ENCODE measurements at places on chromosomes 16 and 17.

GRCh38 chr17:75396796-75397195 lies 8.7 kb downstream of the GRB2 start:
- DNase-seq, result no peak

GRCh38 chr17:31272236-31272635 lies 24.8 kb downstream of the OMG start:
- DNase-seq, result no peak

- no peak for DNase-seq
Measured at GRCh38 chr16:66712512-66712911, 16.0 kb upstream of the CMTM4 start.

- DNase-seq, result no peak
Measured at GRCh38 chr16:82639263-82639662, 12.5 kb downstream of the CDH13 start.

GRCh38 chr17:3879186-3879585 lies 13.7 kb downstream of the CAMKK1 start:
- no peak for DNase-seq

DNA sequence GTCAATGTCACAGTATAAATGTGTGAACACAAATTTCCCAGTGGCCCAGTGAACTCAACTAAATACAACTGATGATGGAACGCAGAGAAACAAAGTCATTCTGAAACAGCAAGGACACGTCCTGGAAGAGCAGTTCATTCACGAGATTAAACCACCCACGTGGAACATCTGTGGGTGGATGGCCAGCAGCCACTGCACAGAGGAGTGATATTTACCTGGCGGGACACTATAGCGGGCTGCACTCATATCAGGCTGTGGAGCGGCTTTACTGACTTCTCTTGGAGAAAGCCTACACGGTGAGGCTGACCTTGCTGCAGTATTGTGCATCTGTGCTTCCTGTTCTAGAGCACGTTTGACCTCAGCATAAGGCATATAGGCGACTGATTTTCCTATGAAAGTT lies 87.3 kb downstream of the TTC19 start:
- no peak for DNase-seq

DNA sequence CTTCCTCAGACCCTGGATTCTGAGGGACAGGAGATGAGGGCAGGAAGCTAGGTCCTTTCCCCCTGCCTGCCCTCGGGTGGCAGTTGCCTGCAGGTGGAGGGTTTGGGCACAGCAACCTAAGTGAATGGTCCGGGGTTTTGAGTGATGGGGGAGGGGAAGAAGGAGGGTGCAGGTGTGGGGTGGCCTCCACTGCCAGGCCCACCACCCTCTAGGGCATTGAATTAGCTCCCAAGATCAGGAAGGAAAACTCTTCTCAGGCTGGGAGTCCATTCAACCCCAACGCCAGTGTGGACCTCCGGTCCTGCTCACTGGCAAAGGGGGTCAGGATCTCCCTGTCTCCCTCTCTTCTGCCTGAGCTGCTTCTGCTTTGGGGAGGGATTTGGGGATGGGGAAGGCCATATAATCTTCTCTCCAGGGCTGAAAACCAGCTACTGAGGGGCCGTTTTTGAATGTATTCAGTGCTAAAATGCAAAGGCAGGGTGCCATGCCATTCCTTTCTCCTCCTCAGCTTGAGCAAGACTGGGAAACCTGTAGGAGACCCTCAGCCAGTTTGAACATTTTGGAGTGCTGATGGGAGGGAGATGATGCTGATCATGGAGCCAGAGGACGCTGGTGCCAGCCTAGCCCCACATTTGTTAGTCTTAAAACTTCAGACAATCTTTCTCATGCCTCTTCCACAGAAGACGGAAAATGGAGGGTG lies 18.8 kb downstream of the GRB7 start:
- no peak for DNase-seq

- no peak for DNase-seq
Measured at GRCh38 chr16:57637424-57637823, 9.0 kb downstream of the ADGRG1 start.

- no peak for DNase-seq
Measured at GRCh38 chr17:72938482-72938881, 154.0 kb downstream of the SLC39A11 start.

DNA sequence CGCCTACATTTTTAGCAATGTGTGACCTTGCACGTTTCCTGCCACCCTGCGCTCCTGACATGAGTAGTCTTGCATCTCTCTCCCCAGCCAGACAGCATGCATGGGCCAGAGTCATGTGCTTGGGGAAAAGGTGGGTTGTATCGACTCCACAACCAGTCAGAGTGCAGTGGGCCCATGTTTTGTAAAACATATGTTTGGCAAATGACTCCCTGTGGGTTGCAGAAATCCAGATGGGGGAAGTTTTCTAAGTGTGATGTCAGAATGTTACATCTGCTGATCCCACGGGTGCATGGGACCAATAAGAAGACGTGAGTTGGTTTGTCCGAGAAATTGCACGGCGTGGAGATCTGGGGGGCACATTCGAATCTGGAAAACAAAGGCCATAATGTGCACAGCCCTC lies 147.1 kb downstream of the FOXL1 start:
- DNase-seq, result no peak

- no peak for DNase-seq
Measured at GRCh38 chr17:6940186-6940649, 55.6 kb upstream of the ALOX12 start.

DNA sequence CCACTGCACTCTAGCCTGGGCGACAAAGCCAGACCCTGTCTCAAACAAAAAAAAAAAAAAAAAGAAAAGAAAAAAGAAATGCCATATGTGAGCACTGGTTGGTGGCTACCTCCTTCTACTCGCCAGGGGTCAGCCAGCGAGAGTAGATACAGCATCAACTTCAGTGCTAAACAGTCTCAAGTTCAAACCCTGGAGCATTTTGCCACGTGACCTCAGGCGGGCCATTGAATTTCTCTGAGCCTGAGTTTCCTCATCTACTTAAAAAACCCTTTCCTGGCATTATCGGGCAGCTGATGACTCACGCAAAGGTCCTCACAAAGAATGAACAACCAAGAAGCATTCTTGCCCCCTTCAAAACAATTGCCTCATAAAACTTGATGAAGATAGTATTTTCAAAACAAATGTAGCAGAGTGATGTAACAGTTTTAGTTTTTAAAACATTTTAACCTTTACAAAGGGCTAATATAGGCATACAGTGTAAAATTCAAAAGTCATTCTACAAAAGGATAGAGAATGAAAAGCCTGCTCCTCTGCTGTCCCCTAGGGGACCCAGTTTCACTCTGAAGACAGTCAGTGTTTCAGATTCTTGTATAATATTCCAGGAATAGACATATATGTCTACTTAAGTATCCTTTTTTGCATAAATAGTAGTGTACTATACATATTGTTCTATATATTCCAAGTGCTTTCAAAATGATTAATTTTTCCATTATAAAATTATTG lies 28.4 kb downstream of the DNAH2 start:
- DNase-seq, result no peak

DNA sequence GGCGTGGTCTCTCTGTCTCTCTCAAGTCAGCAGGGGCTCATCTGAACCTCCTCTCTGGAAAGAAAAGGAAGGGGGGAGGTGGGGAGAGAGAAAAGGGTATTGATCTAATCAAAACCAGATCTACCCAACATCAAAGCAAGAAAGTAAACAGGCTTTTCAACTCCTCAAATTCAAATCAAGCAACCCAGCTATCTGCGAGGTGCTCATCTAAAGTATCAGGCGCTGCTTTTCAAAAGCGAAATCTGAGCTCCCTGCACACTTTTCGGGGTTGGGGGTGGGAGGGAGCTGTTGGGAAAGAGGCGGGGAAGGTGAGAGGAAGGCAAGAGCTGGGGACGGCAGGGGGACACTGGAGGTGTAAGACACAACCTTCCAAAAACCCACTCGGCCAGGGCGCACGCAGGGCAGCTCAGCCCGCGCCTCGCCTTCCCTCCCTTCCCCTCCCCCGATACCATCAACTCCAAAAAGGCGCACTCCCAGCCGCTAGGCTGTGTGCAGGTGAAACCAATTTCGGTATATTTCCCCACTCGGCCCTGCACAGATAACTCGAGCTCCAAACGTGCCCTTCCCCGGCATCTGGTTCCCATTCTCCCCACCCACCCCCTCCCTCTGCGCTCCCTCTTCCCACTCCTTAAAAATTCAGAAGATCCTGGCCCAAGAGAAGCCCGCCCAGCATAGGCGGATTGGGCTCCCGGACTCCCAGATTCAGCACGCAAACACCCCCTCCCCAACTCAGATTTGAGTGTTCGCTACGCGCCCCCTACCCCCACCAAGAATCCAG lies 2.6 kb downstream of the AXIN2 start:
- no peak for DNase-seq

GRCh38 chr17:63998721-63999679 lies 849 bp downstream of the PRR29 start:
- DNase-seq, result peak; percentile 48

GRCh38 chr17:7704601-7705268 lies at the start of gene EFNB3:
EFNB3 (plus strand) TSS chr17:7705202; CDS start chr17:7705599, 397 bp downstream.
- no peak for DNase-seq

DNA sequence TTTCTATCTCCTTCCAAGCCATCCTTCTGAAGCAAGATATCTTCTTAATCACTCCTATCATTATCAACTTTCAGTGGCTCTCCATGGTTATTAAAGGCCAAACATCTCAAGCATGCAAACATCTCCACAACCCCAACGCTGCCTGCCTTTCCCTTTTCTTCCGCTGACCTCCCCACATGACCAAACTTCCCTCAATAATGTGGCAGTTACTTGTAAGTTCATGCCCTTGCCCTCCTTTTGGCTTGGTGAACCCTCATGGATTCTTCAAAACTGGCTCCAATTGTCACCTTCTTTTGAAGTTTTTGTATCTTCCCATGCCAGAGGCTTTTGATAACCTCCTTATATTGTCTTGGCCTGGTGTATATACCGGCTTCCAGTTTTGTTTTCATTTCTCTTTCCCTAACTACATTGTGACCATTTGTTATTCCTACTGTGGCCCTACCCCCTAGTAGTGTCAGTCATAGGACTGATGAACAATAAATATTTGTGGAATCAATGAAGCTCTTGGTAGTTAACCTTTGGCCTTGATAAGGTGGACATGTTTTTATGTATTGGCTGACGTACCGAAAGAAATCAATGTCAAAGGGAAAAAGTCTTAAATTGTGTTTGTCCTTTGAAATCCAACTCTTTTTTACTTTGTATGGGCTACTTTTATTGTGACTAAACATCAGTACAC lies 19.9 kb upstream of the SMIM36 start:
- no peak for DNase-seq

GRCh38 chr16:5905935-5906334 lies 808.3 kb upstream of the EEF2KMT start:
- no peak for DNase-seq

GRCh38 chr17:13584701-13585080 lies 17.0 kb downstream of the HS3ST3A1 start:
- DNase-seq, result no peak

DNA sequence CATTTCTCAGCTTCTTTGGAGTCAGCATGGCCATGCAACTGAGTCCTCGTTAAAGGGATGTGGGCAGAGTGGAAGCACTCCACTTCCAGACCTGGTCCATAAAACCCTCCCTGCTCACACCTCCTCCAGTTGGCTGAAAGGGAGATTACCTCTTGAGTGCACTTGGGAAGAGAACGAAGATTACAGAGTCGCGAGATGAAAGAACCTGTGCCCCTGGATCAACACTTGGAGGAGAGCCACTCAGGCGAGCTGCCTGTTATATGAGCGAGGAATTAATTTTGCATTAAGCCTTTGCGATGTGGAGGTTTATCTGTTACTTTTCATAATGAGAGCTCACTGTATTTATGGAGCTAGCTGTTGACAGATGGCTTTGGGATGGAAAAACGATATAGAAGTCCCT lies 147.9 kb downstream of the MAF start:
- DNase-seq, result no peak

GRCh38 chr16:70437582-70438557 lies 1.0 kb downstream of the ST3GAL2 start:
- no peak for DNase-seq

DNA sequence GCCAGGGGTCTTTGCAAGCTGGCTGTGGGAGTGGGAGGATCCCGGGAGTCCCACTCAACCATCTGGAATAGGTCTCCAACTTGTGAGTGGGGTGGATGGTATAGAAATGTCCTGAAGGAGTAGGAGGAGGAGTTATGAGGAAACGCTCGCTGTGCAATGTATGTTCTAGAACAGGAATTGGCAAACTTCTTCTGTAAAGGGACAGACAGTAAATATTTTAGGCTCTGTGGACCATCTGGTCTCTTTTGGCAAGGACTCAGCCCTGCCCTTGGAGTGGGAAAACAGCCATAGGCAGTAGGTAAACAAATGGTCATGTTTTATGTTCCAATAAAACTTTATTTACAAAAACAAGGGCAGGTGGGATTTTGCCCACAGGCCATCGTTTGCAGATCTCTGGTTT lies 149.2 kb downstream of the NPIPB5 start:
- no peak for DNase-seq

DNA sequence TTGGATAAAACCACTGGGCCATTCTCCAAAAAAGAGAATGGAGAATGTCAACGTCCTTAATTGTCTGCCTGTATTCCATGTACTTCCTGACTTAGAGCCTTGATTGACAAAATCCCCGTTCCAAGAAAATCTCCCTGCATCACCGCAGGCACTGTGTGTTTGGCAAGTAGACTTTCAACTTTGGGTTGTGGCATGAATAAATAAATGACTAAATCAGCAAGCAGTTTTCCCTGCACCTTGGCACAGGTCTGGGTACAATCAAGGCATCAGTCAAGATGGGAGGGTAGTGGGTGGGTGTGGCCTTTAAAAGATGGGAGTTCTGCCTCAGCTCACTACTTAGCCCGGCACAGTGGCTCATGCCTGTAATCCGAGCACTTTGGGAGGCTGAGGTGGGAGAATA lies 248.5 kb upstream of the RPL38 start:
- DNase-seq, result no peak

GRCh38 chr17:73549841-73550430 lies 94.3 kb downstream of the SDK2 start:
- DNase-seq, result no peak

- no peak for DNase-seq
Measured at GRCh38 chr16:11966173-11966572, 1.2 kb downstream of the TNFRSF17 start.

- DNase-seq, result no peak
Measured at GRCh38 chr16:84774810-84775209, 45.0 kb upstream of the CRISPLD2 start.

- no peak for DNase-seq
Measured at GRCh38 chr17:73588891-73589290, 55.4 kb downstream of the SDK2 start.

DNA sequence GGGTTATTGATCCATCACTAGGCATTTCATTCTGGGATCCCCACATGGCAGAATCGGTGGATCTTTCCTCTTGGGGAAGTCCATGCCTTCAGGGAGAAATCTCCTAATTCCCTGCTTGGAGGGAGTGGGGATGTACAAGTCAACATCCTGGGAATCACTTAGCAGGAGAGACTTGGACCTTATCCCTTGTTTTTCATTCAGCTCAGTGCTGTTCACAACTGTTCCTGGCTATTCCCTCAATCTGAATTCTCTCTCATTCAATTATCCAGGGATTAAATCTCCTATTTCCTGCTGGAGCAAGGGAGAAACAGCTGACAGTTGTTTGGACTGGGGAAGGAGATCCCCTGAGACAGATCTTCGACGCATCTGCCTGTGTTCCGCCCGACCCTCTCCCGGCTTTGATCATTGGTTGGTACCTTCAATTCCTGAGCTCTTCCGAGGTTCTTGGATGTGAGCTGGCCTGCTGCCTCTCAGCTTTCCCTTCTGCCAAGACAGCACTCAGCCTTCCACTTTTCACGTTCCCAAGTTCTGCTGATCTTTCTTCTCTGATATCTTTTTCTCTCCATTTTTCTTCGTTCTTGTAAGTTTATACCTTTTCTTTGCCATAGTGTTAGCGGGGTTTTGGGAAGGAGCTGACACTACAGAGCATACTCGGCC lies 115.4 kb upstream of the GNAO1 start:
- no peak for DNase-seq

Data from T-helper 17 cell (primary cell).